ENCODE measurements at places on chromosomes 12 and 14.

- DNase-seq = no peak
Observed at GRCh38 chr12:122563361-122563760, 36.3 kb downstream of the KNTC1 start.

- DNase-seq = no peak
Observed at GRCh38 chr14:28407031-28407825, 359.4 kb upstream of the FOXG1 start.

DNA sequence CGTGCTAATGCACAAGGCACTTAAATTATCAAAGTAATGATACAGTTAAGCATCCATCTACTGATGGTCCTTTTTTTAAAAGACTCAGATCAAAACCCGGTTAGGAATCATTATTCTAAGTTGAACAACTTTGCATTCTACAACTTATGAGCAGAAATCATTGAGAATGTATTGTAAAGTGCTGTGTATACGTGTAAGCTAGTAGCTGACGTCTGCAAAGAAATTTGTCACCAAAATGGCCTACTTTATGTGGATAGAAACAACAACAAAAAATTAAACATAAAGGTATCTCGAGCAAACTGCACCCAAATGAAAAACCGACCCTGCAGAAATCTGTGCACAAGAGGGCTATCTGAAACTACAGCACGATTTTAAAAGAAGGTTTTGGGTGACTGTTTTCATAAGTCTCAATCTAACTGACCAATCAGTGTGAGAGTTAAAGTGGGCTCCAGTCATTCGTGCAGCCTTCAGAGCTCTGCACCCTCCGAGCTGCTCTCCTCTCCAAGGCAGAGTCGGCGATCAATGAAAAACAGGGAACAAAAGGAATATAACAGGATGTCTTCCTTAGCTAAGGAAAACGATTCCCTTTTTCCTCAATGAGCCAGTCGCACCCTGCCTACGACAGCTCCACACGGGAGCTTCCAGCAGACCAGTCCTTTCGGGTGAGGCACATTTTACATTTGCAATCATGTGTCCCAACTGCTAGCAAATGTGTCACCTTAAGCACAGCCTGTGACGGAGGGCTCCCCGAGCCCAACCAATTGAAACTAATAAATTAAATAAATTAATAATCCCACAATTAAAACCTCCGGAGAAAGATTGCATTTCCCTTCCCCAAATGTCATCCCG lies 200.7 kb upstream of the FOXN3 start:
- peak; percentile 22 for DNase-seq

DNA sequence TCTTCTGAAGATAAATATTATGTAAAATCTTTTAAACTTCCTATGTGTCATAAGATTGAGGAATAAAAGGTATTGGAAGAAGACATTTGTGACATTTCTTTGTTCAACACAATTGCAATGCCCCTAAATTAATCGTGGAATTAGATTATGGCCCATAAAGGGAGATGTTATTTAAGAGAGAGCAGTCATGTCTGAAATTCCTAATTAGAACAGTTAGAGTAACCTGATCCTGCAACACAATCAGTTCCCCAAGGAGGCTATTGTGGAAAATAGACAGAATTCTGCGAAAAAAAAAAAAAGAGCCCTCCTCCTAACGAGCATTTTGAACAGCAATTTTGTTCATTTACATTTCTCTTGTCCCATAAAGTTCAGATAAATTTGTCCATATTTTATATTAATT lies 339.5 kb downstream of the PAWR start:
- no peak for DNase-seq

DNA sequence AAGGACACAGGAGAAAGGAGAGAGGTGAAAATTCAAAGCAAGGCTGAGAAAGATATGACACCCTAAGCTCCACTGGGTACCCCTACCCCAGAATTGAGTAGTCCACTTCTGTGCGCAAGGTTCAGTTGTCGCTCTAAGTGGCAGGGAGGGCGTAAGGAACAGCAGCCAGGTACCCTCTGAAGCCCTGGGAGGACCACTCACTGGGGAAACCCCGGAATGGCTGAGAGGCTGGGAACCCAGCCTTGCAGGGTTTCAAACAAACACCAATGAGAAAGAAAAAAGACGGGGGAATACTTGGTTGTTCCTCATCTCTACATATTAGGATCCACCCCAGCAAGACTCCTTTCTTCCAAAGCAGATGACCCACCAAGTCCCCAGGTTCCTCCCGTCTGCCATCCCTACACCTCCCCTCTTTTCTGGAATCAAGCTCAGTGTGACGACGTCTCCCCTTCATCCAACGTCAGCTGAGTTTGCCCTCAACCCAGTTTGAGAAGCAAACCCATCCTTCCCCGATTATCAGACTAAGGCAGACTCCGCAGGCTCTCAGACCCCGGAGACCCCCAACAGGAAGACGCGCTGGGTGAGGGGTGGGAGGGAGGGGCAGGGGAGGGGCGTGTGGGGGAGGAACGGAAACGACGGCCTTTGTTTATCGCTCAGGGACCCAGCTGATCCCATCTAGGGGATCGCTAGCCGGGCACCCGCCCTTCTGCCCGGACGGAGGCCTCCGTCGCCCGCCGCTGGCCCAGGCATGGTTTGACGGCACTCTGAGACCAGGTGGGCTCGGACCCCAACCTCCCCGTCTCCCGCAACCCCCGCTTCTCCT lies 795 bp downstream of the LMBR1L start:
- no peak for DNase-seq

DNA sequence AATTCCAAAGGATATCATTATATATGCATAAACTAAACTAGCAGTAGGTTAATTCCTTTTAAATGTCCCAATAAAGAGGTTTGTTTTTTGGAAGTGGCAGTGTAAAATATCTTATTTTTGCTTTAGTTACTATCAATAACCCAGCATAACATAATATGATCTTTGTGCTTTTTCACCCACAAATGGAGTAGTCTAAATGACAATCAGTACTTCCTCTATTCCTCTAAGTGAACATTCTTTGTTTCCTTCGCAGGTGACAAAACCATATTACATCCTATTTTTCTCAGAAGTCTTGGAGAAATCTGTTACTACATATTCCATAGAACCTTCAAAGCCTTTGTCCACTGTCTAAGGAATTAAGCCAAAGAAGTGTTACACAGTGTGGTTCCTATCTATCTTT lies 62.5 kb downstream of the MED13L start:
- DNase-seq = no peak

GRCh38 chr12:7583471-7583870 lies 79.9 kb upstream of the CD163 start:
- DNase-seq = no peak

DNA sequence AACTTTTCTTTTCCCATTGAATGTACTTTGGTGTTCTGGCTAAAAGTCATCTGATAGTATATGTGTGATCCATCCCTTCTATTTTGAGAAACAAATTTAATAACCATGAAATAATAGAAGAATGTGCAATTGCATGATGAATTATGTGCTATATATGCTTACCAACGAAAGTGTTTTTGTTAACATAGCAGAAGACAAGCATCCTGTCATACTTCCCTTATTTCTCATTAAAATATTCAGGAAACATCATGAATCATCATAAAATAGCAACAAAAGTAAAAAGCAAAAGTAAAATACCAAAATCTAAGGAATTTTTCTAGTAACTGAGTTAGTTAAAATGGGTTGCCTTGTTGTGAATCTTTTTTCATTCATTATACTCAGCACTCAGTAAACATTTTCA lies 409.0 kb upstream of the PDE3A start:
- no peak for DNase-seq

GRCh38 chr12:47838286-47838931 lies 18.7 kb upstream of the HDAC7 start:
- no peak for DNase-seq

DNA sequence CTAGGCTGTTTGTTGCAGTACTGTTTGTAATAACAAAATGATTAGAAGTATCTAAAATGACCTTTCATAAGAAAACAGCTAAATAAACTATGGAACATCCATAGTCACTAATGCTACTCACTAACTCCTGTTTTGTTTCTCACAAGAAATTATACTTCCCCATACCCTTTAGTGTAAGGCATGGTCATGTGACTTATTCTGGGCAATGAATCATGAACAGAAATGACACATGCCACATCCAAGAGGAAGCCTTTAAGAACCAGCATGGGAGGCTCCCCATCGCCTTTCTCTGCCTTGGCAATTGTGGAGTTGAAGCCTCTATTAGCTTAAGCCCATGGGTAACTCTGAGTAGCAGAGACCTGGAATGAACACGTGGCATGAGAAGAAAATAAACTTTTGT lies 49.3 kb downstream of the KSR2 start:
- DNase-seq = no peak

DNA sequence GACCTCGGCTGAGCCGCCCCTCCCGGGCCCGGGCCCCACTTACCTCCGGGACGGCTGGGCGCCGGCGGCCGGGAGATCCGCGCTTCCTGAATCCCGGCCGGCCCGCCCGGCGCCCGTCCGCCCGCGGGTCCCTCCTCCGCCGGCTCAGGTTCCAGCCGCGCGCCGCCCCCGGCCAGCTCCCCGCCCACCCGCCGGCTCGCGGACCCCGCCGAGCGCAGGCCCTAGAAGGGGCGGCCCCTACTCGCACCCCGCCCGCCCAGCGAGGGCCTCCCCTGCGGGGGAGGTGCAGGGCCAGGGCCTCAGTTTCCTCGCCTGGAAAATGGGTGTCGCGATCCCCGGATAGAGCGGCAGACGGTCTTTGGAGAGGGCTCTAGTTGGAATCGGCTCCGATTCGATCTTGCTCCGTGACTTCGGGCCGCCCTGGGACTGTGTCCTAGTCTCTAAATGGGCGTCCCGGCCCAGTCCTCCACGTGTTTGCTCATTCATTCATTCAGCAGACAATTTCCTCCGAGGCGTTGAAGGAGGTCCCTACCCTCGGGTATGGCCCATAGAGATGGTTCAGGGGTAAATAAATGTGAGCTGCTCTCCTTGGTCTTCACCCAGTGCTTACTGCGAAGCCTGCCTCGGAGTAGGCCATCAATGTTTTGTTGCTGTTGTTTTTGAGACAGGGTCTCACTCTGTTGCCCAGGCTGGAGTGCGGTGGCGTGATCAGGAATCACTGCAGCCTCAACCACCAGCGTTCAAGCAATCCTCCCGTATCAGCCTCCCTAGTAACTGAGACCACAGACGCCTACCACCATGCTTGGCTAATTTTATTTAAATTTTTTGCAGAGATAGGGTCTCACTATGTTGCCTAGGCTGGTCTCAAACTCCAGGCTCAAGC lies at the start of gene TRPV4:
TSS of gene TRPV4 (minus strand) at position 92 of the 883 bp plus-strand sequence. CDS start 18,602 bp downstream, outside the sequence.
- no peak for DNase-seq

DNA sequence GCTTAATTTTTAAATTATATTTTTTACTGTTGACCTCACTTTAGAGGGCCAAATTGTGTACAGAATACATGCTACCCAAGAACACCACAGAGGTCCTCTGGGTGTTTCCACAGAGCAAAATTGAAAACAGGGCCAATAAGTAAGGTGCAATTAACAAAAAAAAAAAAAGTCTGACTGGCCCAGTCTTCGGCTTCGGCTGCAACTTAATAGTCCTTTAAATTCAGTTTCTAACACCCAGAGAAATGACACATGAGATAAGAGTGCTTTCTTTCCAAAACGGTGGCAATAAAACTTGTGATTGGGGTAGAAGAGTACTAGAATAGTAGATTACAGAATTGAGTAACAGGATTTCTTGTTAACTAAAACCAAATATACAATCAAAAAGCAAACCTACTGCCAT lies 81.3 kb downstream of the MED13L start:
- DNase-seq = no peak

DNA sequence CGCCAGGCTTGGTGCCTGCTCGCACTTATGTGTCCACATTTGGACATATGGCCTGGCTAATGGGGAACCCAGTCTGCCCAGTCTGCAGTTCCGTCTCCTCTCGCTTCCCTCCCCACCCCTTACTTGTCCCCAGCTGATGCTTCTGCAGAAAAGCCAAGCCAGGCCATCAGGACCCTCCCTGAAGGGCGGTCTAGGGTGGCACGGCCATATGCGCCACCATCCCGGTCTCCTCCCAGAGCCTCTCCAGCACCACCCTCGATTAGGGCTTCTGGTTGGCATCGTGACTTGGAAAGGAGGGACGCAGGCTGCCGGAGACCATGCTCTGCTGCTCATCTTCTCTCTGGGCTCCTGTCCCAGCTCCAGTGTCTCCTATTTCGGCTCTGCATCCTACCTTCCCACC lies 54.6 kb downstream of the CALM1 start:
- no peak for DNase-seq

GRCh38 chr12:10320643-10321042 lies 13.0 kb downstream of the KLRD1 start:
- DNase-seq = no peak

GRCh38 chr12:61765926-61766325 lies 494.3 kb upstream of the USP15 start:
- DNase-seq = no peak

DNA sequence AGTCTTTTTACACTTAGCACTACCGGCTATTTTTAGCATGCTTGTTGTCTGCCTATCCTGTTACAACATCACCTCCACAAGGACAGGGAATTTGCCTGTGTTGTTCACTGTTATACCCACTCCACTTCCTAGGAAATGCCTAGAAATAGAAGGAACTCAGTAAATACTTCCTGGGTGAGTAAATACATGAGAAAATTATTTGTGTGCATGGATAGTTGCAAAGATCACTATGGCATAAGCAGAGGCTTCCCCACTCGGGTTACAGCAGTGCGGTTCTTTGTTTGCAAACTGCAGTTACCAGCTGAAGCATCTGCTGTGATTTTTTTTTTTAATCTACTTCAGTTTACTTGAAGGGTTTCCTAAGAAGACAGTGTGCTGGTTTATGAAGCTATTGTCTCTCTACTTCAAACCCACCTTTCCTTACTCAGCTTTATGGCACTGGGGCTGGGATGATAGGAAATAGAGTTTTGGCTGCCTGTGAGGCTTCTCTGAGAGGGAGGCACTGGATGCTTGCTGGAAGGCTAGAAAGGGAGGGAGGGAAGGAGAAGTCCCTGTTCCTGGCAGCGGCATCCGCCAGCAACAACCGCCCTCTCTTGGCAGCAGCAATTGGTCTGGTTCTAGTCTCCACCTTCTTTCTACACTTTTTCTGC lies 29.0 kb downstream of the PDE6H start:
- DNase-seq = peak; percentile 62

Measured in dorsolateral prefrontal cortex (tissue), 122 donors.